ENCODE measurements at places on chromosomes 3 and 15.

DNA sequence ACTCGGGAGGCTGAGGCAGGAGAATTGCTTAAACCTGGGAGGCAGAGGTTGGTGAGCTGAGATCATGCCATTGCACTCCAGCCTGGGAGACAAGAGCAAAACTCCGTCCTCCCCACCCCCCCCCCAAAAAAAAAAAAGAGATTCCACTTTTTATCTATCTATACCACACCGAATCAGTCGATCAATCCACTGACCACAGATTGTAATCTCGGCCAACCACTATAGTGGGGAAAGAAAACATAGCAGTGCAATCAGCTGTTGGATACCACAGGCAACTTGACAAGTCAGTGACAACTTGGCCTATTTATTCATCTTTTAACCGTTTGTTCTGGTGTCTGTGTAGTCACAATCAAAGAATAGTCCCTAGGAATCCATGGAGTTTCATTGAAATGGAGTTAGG, 299.2 kb downstream of the FHIT start:
- DNase-seq, result no peak

DNA sequence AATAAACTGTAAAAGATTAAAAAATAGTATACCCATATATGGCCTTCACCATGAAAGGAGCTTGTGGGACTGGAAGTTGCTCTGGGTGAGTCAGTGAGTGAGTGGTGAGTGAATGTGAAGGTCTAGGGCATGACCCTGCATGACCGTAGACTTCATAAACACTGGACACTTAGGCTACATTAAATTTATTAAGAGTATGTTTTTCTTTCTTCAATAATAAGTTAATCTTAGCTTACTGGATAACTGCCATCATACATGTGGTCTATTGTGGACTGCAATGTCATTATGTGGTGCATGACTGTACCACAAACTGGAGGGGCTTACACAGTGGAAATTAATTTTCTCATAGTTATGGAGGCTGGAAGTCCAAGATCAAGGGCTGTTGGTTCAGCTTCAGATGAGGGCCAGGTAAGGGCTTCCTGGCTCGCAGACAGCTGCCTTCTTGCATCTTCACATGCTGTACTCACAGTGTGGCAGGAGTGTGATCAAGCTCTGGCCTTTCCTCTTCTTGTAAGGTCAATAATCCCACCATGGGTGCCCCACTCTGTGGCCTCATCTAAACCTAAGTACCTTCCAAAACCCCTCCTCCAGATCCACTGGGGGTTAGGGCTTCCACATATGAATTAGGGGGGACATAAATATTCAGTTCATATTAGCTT, 40.8 kb upstream of the PRR23E start:
- peak; percentile 11 for DNase-seq

DNA sequence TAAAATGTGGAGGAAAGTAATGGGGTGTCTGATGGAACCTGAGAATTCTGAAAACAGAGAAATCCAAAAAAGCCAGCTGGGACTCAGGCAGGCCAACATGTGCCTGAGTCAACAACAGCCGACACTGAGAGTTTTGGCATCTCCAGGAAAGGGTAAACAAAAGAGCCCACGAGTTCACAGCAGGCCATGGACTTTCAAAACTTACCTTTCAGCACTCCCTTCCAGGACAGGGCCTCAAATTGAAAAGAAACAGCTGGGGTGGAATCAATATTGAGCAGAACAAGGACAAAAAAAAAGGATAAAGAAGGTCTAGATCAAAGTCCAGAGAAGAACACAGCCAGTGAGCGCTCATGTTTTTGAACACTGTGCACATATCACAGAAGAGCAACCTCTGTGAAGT, 735.4 kb upstream of the GRM7 start:
- no peak for DNase-seq

DNA sequence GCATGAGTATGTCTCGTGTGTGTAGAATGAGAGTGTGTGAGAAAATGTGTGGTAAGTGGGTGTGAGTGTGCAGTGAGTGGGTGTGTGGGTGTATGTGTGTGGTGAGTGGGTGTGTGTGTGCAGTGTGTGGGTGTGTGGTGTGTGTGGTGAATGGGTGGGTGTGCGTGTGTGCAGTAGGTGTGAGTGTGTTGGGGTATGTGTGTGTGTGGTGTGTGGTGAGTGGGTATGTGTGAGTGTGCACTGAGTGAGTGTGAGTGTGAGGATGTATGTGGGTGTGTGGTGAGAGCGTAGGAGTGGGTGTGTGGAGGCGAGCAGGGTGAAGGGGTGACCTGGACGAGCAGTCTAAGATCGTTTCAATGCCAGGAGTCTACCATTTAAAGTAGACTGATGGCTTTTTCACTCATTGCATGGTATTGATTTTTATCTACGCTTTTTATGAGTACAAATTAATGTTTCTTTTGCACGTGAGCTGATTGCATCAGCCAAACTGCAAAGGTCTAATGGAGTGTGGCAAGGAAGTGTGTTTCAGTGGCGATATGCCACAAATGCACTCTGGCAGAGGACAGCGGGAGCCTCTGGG, 1.6 kb upstream of the CPN2 start:
- no peak for DNase-seq

GRCh38 chr15:43406189-43406588, 35.3 kb downstream of the TUBGCP4 start:
- DNase-seq, result no peak

DNA sequence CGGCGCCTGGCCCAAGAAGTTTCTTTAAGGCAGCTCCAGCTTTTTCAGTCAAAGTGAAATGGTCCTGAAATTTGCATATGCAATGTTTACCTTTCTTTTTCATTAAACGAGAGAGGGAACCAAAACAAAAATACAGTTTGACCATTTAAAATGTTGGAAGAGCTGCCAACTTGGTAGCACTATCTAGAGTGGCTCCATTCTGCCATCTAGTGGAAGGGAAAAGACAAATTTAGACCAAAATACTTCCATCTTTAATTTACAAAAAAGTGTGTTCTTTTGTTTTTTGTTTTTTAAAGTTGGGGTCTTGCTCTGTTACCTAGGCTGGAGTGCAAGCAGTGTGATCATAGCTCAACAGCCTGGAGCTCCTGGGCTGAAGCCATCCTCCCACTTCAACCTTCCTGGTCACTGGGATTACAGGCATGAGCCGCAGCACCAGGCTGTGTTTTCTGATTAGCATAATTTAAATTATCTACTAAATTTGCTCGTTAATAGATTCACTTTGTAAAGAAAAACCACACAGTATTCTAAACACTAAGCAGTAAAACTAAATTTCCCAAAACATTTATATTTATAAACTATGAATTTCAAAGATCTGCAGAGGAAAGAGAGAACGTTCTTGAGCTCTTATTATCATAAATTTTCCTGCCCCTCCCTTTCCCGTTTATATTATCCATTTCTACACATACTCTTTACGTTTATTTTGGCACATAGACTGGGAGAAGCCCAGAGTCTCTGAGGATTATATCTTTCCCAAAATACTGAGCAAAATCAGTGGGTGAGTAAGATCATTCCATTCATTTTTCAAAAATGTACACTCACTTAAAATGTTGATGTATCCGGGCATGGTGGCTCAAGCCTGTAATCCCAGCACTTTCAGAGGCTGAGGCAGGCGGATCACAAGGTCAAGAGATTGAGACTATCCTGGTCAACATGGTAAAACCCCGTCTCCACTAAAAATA, 15.4 kb upstream of the RFC4 start:
- peak; percentile 89 for DNase-seq

GRCh38 chr15:31086344-31086743, 15.2 kb downstream of the TRPM1 start:
- DNase-seq, result no peak

DNA sequence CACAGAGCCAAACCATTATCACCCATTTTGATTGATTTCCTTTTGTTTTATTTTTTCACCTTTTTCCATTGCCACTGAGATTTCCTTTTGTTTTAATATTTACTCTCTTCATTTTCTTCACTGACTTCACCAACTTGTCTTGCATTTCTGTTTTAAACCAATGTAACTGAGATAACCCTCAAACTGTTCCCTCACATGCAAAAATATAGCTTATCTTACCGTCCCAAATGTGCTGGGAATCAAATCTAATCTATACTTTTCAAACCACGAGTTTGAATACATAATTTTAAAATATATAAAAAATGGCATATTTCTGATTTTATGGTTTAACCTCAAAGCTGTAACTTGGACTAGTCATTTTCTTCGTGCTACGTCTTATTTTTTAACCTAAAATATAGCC, 143.8 kb downstream of the PLD1 start:
- no peak for DNase-seq

- DNase-seq, result no peak
Observed at GRCh38 chr3:59803268-59803667, 753.4 kb upstream of the CFAP20DC start.

- DNase-seq, result no peak
Observed at GRCh38 chr3:126421573-126422119, 26.9 kb downstream of the CFAP100 start.

GRCh38 chr3:140842984-140843649, 98.5 kb upstream of the SLC25A36 start:
- no peak for DNase-seq

- DNase-seq, result no peak
Observed at GRCh38 chr3:170437176-170437575, 18.5 kb downstream of the CLDN11 start.

DNA sequence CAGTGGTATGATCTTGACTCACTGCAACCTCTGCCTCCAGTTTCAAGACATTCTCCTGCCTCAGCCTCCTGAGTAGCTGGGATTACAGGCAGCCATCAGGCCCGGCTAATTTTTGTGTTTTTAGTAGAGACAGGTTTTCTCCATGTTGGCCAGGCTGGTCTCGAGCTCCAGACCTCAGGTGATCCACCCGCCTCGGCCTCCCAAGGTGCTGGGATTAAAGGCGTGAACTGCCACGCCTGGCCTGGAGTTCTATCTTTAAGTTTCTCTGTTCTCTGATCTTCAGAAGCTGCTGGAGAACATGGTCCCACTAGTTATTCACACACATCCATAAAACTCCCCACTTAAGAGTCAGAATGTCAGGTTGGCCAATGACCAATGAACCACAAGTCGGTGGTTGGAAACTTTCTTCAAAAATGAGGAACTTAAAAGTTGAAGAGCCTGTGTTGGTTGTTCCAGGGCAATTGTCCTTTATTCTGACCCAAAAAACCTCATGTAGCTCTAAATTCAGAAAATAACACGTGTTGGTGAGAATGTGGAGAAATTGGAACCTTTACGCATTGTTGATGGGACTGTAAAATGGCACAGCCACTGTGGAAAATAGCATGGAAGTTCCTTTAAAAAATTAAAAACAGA, 55.9 kb upstream of the PIK3CB start:
- no peak for DNase-seq

DNA sequence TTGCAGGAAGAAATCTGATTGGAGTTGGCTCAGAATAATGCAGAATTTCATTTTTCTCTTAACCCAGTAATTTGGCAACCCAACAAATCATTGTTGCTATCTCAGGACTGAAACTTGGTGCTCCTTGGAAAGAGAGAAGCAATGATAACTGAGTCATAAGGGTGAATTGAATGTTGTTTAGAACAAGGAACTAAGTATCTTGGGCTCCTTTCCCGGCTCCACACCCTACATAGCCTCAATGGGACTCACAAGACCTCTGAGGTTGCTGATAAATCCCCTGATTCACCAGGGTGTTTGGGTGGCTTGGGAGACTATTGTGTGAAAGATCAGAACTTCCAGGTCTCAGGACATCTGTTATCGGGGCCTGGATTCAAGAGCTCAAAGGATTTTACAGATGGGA, 7.8 kb upstream of the RAB8B start:
- no peak for DNase-seq

DNA sequence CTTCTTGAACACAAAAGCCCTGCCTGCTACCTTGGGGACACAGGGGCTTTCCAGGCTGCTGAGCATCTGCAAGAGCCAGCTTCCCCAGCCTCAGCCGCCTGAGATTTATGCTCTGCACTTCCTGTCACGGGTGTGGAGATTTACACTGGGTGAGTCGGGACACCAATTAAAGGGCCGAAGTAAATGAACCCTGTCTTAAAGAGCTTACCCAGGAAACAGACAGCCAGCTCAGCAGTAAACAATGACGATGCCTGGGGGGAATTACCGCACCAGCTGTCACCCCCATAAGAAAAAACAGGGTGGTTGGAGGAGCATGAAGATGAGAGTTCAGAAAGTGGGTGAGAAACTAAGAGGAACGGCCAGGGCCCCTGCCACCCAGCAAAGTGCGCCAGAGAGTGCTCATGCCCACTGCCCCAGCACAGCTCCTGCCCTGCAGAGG, 37.5 kb upstream of the IQSEC1 start:
- no peak for DNase-seq

DNA sequence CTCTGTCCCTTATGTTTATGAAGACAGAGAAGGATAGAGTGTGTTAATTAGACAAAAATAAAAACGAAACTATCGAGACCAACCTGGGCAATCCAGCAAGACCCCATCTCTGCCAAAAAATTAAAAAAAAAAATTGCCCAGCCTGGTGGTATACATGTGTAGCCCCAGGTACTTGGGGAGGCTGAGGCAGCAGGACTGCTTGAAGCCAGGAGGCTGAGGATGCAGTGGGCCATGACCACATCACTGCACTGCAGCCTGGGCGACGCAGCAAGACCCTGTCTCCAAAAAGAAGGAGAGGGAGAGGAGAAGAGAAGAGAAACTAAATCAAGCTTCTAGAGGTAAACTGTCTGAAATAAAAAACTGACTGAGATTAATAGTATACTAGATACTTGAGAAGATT, 32.1 kb downstream of the DLG1 start:
- no peak for DNase-seq

DNA sequence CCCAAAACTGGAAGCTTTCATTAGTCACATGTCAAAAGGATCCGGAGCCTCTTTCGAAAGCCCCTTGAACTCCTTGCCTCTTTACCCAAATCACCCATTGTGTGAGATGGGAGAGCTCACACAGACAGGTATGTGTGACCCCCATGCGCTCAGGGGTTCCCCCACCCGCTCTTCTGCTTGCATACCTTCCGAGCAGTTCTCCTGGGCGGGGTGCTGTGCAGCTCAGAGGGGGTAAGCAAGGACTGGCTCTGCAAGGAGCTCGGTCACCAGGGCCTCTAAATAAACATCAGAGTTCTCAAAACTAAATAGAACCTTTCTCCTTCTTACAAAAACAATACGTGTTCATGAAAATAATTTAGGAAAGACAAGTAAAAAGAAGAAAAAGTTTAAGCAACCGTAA, 55.7 kb downstream of the PXYLP1 start:
- DNase-seq, result no peak

GRCh38 chr15:48510976-48511375, 134.5 kb downstream of the FBN1 start:
- DNase-seq, result no peak

GRCh38 chr3:9209777-9210176, 39.7 kb downstream of the SRGAP3 start:
- DNase-seq, result no peak

Measured in fibroblast of skin of right biceps (primary cell).